ENCODE measurements at places on chromosomes 3 and 15.

DNA sequence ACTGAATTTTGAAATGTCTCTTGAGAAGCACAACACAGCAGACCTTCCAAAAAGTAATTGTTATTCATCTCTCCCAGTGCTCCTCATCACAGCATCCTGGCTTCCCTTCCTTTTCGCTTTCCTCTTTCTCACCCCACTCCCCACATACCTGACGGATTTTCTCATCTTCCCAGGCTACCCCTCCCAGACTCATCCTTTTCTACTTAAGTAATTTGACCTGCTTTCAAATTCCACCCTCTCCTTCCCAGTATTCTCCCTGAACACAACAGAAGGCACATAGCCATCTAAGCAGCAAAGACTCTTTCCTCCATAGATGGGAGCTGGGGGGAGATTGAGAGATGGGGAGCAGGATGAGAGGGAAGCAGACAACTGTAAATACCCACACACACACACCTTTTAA, 187.1 kb upstream of the STT3B start:
- no peaks in the 10 kb centered on the region for H3K36me3 ChIP-seq
- no peaks in the 10 kb centered on the region for H3K4me1 ChIP-seq
- H3K4me3 ChIP-seq: no peak overlapping the region

DNA sequence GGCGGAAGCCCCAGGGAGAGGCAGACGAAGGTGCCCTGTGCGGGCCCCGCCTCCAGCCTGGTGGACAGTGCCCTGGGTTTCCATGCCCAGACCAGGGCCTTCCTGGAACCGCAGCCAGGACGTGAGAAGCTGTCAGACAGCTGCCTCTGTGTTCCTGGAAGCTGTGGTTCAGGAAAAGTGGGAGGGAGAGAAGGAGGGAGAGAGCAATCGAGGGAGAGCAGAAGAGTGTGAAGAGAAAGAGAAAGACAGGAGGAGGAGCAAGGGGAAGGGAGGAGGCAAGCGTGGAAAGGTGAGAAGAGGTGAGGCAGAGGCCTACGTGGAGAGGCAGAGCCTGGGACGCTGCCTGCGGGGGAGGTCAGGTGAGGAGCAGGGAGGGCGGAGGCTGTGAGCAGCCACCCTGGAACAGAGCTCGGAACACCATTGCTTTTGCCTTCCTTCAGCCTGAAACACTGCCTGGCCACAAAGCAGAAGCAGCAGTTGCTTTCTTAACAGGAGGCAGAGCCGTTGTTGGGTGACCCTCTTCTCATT, 18.6 kb downstream of the ZDHHC19 start:
- no peak overlapping the region for H3K4me3 ChIP-seq

- H3K4me3 ChIP-seq: no peak overlapping the region
- no peaks in the 10 kb centered on the region for H3K27me3 ChIP-seq
- no peaks in the 10 kb centered on the region for H3K4me1 ChIP-seq
- no peak overlapping the region for H3K27ac ChIP-seq
These were observed 34.6 kb upstream of the XCR1 start for GRCh38 chr3:46061887-46062286.

GRCh38 chr3:43670635-43671522, 19.9 kb upstream of the ABHD5 start:
- no peaks in the 10 kb centered on the region for H3K36me3 ChIP-seq
- no peak overlapping the region for H3K4me3 ChIP-seq
- no peak for DNase-seq
- no peak overlapping the region for H3K27ac ChIP-seq

- no peaks in the 10 kb centered on the region for H3K4me1 ChIP-seq
- H3K27ac ChIP-seq: no peak overlapping the region
- H3K36me3 ChIP-seq: no peaks in the 10 kb centered on the region
- H3K27me3 ChIP-seq: no peaks in the 10 kb centered on the region
- no peak for DNase-seq
- H3K4me3 ChIP-seq: no peak overlapping the region
These were observed 47.4 kb downstream of the CCR4 start for GRCh38 chr3:32998631-32999451.
